ENCODE measurements at places on chromosomes 5 and 9.

GRCh38 chr9:78074385-78075291 is 43.0 kb upstream of the GNAQ start:
- no peak for DNase-seq

- DNase-seq = no peak
Observed at GRCh38 chr9:37210737-37211523, 90.6 kb downstream of the ZCCHC7 start.

DNA sequence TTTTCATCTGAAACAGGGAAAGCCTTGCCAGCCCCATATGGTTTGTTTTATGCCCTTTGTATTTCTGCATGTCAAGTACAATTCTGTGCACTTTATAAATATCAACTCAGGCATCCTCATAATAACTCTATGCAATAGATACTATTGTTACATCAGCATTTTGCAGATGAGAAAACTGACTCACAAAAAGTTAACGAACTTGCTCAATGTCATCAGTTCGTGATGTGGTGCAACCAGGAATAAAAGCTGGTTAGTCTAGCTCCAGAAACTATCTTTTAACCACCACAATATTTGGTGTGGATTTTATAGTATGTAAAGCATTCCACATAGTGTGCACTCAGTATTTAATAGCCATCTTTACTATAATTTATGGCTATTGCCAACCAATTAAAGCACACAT is 134.9 kb downstream of the MRPS30 start:
- DNase-seq = no peak

- no peak for DNase-seq
Observed at GRCh38 chr5:34841816-34842215, 2.9 kb downstream of the TTC23L start.

- no peak for DNase-seq
Observed at GRCh38 chr5:170389550-170389892, 354 bp upstream of the KCNMB1 start.
